ENCODE measurements at places on chromosomes 1 and 21. TPM values are rescaled to one million over a fixed set of nuclear protein-coding genes. Genes with fewer than 3 reads are reported as not detected.

NKAIN1 gene
- polyA plus RNA-seq = 5.0 TPM

IL10 gene
- 0.52 TPM for polyA plus RNA-seq

PAQR7 gene
- polyA plus RNA-seq = 31.9 TPM

HSD3B1 gene
- polyA plus RNA-seq = not detected

GPX7 gene
- polyA plus RNA-seq = 71.5 TPM

GBP6 gene
- polyA plus RNA-seq = not detected

ALX3 gene
- not detected for polyA plus RNA-seq

APOBEC4 gene
- polyA plus RNA-seq = not detected

TGFB2 gene
- polyA plus RNA-seq = 17.3 TPM
